Aorta (tissue), 5 donors: ENCODE measurements at places on chromosomes 1 and 21. TPM values are rescaled to one million over a fixed set of nuclear protein-coding genes. Genes with fewer than 3 reads are reported as not detected.

DNA sequence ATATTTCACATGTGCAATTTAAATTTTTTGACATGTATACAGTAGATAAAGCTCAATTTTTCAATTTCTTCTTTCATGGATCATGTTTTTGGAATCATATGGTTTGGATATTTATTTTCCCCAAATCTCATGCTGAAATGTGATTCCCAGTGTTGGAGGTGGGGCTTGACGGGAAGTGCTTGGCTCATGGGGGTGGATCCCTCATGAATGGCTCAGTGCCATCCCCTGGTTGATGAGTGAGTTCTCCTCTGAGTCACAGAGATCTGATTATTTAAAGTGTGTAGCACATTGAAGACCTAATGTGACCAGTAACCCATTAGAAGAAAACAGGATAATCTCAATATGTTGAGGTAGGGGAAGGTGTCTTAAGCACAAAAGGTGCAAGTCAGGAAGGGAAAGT is 9.1 kb upstream of the IFI16 start:
- H3K36me3 ChIP-seq, result no peaks in the 10 kb centered on the region
- no peak overlapping the region for H3K27ac ChIP-seq
- peaks cover 3% of the 10 kb centered on the region for H3K4me1 ChIP-seq
- peak; percentile 90 for DNase-seq
- no peaks in the 10 kb centered on the region for H3K27me3 ChIP-seq

GRCh38 chr1:22436948-22437347 is 14.7 kb upstream of the ZBTB40 start:
- H3K4me1 ChIP-seq, result no peaks in the 10 kb centered on the region
- DNase-seq, result no peak
- no peaks in the 10 kb centered on the region for H3K36me3 ChIP-seq
- no peak overlapping the region for H3K4me3 ChIP-seq

DCDC2B gene
- not detected for total RNA-seq

- no peaks in the 10 kb centered on the region for H3K36me3 ChIP-seq
- DNase-seq, result no peak
- no peaks in the 10 kb centered on the region for H3K27me3 ChIP-seq
- no peaks in the 10 kb centered on the region for H3K4me1 ChIP-seq
- no peak overlapping the region for H3K27ac ChIP-seq
Measured at GRCh38 chr1:178509414-178510007, 3.4 kb upstream of the TEX35 start.

DNA sequence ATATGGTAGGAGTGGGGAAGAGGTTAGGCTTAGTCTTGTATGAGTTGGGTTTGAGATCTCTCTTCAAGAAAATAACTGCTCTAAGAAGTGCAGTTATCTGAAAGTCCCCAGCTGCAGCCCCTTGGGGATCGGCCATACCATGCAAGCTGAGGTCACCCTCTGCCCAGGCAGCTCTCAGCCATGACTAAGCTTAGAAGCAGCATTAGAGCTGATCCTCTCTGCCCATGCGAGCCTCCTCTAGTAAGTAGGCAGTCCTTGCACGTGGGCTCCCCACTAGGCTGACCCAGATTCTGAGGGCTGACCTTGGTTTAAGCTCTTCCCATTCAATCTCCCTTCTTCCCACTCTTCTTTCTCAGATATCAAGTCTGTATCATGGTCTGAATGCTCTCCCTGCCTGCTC is 121.0 kb upstream of the UBE2U start:
- peaks cover 5% of the 10 kb centered on the region for H3K4me1 ChIP-seq
- H3K27me3 ChIP-seq, result no peaks in the 10 kb centered on the region
- H3K36me3 ChIP-seq, result no peaks in the 10 kb centered on the region
- peak; percentile 51 for DNase-seq
- no peak overlapping the region for H3K4me3 ChIP-seq

- no peaks in the 10 kb centered on the region for H3K27me3 ChIP-seq
- H3K27ac ChIP-seq, result no peak overlapping the region
- H3K4me1 ChIP-seq, result no peaks in the 10 kb centered on the region
- H3K36me3 ChIP-seq, result no peaks in the 10 kb centered on the region
- no peak overlapping the region for H3K4me3 ChIP-seq
Measured at GRCh38 chr1:85196358-85196757, 4.5 kb downstream of the SYDE2 start.

RNASEL gene
- total RNA-seq, result 6.8 TPM

- peaks cover 1% of the 10 kb centered on the region for H3K4me1 ChIP-seq
- H3K27ac ChIP-seq, result no peak overlapping the region
- no peak overlapping the region for H3K4me3 ChIP-seq
- no peaks in the 10 kb centered on the region for H3K27me3 ChIP-seq
- no peaks in the 10 kb centered on the region for H3K36me3 ChIP-seq
- no peak for DNase-seq
Measured at GRCh38 chr1:241253471-241253870, 103.5 kb downstream of the RGS7 start.

GMEB1 gene
- total RNA-seq, result 11.9 TPM

DNA sequence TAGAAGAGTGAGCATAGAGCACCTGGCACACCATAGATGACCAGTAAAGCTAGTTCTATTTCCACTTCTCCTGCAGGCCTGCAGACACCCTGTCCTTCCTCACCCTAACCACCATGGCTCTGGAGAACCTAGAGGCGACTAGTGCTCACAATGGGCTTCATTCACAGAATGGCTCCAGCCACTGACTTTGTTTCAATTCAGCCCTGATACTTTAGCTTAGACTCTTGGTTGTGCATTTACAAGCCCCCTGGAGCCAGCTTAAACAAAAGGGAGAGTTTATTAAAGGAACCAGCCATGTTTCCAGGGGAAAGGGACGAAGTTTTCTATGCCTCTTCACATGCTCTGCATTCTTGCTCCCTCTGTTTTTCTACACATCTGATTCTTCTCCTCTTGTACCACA is 123.7 kb downstream of the NAV1 start:
- no peaks in the 10 kb centered on the region for H3K36me3 ChIP-seq
- no peaks in the 10 kb centered on the region for H3K27me3 ChIP-seq
- H3K4me3 ChIP-seq, result no peak overlapping the region
- H3K27ac ChIP-seq, result no peak overlapping the region
- DNase-seq, result no peak
- no peaks in the 10 kb centered on the region for H3K4me1 ChIP-seq

DNA sequence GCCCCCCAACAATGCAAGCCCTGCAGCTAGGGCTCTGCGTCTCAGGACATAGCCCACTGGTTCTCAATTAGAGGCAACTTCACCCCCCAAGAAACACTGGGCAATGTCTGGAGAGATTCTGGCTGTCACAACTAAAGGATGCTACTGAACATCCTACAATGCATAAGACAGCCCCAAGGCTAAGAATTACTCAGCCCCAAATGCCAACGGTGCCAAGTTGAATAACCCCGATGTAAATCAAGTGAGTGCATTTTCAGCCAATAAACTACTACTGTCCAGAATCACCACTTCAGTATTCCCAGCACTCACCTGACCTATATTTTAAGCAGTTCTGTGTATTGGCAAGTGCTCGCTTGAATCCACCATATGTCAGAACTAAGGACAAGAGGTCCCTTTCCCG is 6.9 kb downstream of the RIPK4 start:
- peak; percentile 9 for DNase-seq
- no peak overlapping the region for H3K27ac ChIP-seq
- no peaks in the 10 kb centered on the region for H3K36me3 ChIP-seq

GRCh38 chr1:162094271-162094670 is 24.8 kb downstream of the NOS1AP start:
- no peaks in the 10 kb centered on the region for H3K4me1 ChIP-seq
- H3K27me3 ChIP-seq, result no peaks in the 10 kb centered on the region
- no peak overlapping the region for H3K4me3 ChIP-seq
- no peak for DNase-seq
